ENCODE measurements at places on chromosomes 7 and 10.

DNA sequence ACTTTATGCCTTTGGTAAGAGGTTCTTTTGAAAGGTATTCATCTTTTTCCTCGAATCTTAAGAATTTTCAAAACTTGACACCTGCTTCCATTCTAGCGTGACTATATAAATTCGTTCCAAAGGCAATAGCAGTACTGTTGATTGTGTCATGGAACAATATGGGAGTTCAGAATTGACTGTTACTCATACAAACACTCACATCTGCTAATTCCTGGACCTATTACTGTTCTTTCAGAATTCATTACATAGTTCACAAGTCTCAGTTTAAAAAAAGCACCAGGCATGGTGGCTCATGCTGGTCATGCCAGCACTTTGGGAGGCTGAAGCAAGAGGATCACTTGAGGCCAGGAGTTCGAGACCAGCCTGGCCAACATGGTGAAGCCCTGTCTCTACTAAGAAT lies 80.9 kb downstream of the CACNB2 start:
- no peak for DNase-seq

DNA sequence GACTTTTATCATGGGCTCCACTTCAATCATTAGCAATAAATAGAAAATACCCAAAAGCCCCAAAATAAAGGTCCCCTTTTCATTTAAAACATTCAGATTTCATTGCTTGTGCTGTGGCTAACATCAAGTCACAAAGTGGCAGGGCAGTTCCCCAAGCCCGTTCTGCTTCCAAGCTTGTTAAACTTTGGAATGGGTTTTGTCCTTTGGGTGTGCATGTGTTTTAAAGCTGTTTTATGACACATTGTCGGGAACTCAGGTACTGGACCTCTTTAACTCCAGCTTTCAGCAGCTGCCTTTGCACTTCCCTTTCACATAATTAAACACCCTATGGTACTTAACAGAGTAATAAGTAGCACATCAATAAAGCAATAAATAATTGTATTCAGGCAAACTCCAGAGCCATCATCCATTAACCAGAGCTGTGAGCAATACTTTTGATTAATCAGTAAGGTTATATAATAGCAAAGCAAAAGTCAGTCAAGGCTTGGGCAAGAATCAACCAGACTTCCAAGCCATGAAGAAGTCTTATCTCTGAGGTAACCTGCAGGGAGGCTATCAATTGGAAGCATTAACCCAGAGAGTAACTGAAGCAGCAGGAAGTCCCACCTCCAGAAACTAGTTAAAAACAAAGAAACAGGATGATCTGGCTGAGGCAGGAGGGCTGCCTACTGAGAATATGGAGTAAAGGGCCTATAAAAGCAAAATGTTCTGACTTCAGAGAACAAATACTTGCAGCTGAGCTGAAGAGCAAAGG lies 56.1 kb upstream of the ARID5B start:
- no peak for DNase-seq

- DNase-seq, result no peak
Observed at GRCh38 chr10:113441220-113441619, 111.6 kb upstream of the HABP2 start.

- DNase-seq, result no peak
Observed at GRCh38 chr7:28472332-28472731, 60.0 kb downstream of the CREB5 start.

DNA sequence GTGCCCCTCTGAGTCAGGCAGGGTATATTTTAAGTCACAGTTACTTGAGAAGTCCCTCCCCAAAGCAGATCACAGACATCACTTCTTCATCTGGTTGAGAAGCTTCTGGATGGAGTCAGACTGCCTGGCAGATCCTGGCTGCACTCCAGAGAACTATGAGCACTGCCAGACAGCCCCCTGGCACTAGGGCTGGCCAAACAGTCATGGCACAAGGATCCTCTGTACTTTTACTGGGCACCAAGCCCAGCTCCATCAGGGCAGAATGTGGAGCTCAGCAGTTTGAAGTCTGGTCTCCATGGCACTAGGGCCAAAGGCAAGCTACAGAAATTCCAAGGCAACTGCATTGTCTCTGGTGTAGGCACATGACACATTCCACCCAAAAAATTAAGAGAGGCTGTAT lies 162.1 kb downstream of the NRG3 start:
- DNase-seq, result no peak

DNA sequence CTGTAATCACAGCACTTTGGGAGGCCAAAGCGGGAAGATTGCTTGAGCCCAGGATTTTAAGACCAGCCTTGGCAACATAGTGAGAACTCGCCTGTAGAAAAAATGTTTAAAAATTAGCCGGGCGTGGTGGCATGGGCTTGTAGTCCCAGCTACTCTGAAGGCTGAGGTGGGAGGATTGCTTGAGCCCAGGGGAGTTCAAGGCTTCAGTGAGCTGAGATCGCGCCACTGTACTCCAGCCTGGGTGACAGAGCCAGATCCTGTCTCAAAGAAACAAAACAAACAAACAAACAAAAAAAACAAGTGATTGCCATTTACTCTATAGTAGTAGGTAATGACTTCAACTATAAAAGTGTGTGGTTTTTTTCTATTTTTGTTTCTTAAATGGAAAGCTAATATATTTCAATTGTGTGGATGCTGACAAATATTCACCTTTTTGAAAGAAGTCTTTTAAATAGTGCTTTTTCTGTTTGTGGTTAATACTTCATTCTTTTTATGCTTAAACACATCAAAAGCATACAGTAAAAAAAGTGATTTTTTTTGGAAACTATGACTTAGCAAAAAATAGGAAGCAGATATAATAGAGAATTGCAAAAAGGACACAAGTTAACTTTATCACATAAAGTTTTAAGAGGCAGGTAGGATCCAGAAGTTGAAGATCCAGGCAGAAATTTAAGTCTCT lies 48.4 kb downstream of the ZNF277 start:
- DNase-seq, result no peak

DNA sequence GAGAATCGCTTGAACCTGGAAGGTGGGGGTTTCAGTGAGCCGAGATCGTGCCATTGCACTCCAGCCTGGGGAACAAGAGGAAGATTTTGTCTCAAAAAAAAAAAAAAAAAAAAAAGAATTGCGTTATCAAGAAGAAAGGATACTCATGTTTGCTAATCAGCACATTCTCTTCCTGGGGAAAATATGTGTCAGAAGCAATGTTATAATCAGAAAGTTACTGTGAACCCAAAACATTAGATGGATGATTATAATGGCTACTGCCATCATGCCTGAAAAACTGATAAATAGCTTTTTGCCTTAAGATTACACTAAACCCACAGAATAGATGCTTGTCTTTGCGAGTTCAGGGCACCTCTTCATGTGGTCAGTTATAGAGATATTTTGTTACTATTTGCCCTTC lies 24.3 kb upstream of the GNAI1 start:
- no peak for DNase-seq

DNA sequence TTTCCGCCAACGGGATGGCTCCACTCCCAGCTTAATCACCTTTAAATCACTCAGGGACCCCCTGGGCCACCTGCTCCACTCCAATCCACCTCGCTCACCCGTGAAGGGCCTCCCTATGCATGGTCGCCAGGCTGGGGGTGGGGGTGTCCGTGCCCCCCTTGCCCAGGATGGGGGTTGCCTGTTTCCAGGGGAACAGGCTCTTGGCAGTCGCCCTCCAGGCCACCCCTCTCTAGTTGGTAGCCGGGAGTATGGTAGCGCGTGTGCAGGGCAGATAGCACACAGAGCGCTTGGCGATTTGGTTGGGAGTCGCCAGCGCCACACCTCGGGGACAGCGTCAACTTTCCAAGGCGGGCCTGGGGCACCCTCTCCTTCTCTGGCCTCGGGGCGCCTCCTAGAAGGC lies 134.9 kb upstream of the ZNF92 start:
- DNase-seq, result peak; percentile 13

DNA sequence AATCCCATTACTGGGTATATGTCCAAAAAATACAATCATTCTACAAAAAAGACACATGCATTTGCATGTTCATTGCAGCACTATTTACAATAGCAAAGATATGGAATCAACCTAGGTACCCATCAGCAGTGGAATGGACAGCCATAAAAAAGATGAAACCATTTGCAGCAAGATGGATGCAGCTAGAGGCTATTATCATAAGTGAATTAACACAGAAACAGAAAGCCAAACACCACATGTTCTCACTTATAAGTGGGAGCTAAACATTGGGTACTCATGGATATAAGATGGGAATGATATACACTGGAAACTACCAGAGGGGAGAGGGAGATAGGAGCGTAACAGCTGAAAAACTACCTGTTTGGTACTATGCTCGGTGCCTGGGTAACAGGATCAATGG lies 154.0 kb downstream of the TMEM26 start:
- no peak for DNase-seq

DNA sequence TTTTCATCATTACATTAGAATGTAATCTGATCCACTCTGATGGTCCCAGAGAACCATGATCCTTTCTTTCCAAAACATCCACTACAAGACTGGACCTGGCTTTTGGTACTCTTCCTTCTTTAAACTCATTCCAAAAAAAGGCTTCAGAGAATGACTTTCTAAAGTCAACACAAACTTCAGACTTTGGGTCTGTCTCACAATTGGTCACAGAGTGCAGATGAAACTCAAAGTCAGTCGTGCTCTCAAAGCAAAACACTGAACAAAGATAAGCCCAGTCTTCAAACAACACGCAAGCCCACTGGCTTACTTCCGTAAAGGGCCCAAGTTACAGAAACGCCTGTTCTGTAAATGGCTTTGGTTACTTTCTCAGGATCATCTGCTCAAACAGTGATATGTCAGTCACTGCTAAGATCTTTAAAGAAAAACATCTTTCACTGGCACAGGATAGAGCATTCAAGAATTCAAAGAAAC lies 250.9 kb upstream of the MKLN1 start:
- no peak for DNase-seq

GRCh38 chr7:145644426-145645134 lies 472.0 kb upstream of the CNTNAP2 start:
- no peak for DNase-seq

GRCh38 chr10:89516149-89516832 lies 19.1 kb downstream of the SLC16A12 start:
- DNase-seq, result peak; percentile 36

Measured in GM23338 (cell line).